Osteocyte (in vitro differentiated cells): ENCODE measurements at places on chromosomes 1 and 21. TPM values are rescaled to one million over a fixed set of nuclear protein-coding genes. Genes with fewer than 3 reads are reported as not detected.

GRCh38 chr1:151287767-151288500 is 5.8 kb downstream of the ZNF687 start:
- H3K27me3 ChIP-seq, result no peaks in the 10 kb centered on the region
- H3K36me3 ChIP-seq, result peaks cover 26% of the 10 kb centered on the region
- H3K4me1 ChIP-seq, result peaks cover 16% of the 10 kb centered on the region
- no peak overlapping the region for H3K27ac ChIP-seq
- no peak for DNase-seq

DNA sequence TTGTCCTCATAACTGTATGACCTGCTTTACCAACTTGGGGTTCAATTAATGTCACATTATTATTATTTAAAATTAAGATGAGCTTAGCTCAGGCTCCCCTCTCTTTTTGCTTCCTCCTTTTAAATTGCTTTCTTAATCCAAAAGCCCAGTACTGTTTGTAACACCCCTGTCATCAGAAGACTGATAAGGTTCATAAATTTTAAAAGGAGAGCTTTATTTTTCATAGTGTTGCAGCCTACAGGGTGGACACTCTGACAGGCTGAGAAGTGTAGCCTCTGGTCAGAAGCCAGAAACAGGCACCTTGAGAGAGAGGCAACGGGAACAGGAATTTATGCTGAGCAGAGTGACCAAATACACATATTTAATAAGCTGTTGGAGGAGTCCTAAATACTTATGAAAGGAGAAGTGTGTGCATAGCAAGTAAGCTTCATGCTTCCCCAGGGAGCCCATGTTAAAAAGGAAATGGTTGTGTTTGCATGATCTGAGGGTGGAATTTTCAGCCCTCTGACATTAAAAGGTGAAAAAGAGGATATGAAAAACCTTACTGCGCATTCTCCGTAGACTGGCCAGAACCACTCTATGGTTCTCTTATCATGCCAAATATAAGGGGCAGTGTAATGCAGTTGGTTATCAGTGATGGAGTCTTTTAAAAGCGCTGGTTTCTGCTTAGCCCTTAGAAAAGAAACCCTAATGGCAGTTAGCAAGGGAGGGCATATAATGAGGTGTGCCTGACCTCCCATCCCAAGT is 30.5 kb upstream of the FGGY start:
- no peak for DNase-seq
- H3K27me3 ChIP-seq, result no peaks in the 10 kb centered on the region
- no peaks in the 10 kb centered on the region for H3K36me3 ChIP-seq
- H3K4me1 ChIP-seq, result peaks cover 15% of the 10 kb centered on the region

GRCh38 chr1:97947695-97948094 is 26.9 kb upstream of the DPYD start:
- no peak overlapping the region for H3K27ac ChIP-seq
- peaks cover 12% of the 10 kb centered on the region for H3K4me1 ChIP-seq
- H3K36me3 ChIP-seq, result peaks cover 4% of the 10 kb centered on the region
- no peak overlapping the region for H3K4me3 ChIP-seq

DNA sequence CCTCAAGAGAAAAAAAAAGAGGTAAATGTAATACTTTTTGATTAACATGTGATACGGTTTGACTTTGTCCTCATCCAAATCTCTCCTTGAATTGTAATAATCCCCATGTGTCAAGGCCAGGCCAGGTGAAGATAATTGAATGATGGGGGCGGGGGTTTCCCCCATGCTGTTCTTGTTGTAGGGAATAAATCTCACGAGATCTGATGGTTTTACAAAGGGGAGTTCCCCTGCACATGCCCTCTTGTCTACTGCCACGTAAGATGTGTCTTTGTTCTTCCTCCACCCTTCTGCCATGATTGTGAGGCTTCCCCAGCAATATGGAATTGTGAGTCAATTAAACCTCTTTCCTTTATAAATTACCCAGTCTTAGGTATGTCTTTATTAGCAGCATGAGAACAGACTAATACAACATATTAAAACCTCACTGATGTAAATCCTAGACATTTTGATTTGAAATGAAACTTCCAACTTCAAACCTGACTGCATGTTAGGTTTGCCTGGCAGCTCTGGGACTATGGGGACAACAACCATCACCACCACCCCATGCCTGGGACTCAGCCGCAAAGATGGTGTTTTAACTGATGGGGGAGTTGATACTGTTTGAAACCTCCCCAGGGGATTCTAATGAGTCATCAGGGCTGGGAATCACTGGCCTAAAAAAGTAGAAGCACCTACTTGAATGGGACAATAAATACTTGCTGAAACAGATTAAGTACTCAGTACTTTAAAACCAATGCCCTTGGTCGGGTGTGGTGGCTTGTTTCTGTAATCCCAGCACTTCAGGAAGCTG is 32.8 kb upstream of the BACH1 start:
- H3K27me3 ChIP-seq, result no peaks in the 10 kb centered on the region
- no peak for DNase-seq
- no peak overlapping the region for H3K27ac ChIP-seq
- no peaks in the 10 kb centered on the region for H3K36me3 ChIP-seq
- no peak overlapping the region for H3K4me3 ChIP-seq

DNA sequence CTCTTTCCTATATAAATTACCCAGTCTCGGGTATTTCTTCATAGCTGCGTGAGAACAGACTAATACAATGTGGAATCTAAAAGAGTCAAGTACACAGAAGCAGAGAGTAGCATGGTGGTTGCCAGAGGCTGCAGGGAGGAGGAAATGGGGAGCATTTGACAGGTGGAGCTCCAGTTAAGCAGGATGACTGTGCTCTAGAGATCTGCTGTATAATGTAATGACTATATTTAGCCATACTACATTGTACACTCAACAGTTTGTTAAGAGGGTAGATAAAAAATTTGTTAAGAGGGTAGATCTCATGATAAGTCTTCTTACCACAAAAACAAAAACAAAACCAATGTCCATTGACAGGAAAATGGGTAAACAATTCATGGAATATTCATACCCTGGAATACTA is 82.1 kb downstream of the MT1HL1 start:
- H3K4me3 ChIP-seq, result no peak overlapping the region
- DNase-seq, result no peak
- peaks cover 1% of the 10 kb centered on the region for H3K36me3 ChIP-seq
- H3K27ac ChIP-seq, result no peak overlapping the region
- no peaks in the 10 kb centered on the region for H3K4me1 ChIP-seq
- H3K27me3 ChIP-seq, result no peaks in the 10 kb centered on the region

DNA sequence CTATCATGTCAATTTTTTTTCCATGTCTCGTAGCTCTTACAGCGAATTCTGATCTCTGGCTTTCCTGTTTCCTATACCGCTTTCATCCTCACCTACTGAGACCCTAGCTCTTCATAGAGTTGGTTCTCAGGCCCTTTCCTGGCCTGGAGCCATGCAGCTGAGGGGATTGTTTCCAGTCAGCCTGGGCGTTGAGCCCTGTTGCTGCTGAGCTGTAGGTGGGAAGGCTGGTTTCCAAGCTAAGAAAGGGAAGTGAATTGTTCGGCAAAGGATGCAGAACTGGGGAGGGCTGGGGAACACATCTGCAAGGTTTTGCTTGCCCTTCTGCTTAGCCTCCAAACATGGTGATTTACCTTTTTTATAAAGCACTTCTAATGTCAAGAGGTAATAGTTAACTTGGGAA is 41.5 kb downstream of the SPATA46 start:
- no peak overlapping the region for H3K27ac ChIP-seq
- peaks cover 16% of the 10 kb centered on the region for H3K27me3 ChIP-seq
- H3K36me3 ChIP-seq, result no peaks in the 10 kb centered on the region

Gene ZNF436
- total RNA-seq, result 17.4 and 18.4 TPM in 2 replicates

Gene KCNT2
- total RNA-seq, result 26.2 TPM in 2 replicates

Gene RAB7B
- 0.78 TPM in 2 replicates for total RNA-seq

Gene TPTE
- not detected in 2 replicates for total RNA-seq

Gene LPAR3
- not detected in 2 replicates for total RNA-seq

Gene IRF6
- total RNA-seq, result 0.13 TPM in 1 of 2 replicates, not detected in the other

Gene NCAM2
- 121 and 135 TPM in 2 replicates for total RNA-seq

Gene LMOD1
- total RNA-seq, result 15.1 and 15.9 TPM in 2 replicates

Gene MCOLN2
- not detected in 2 replicates for total RNA-seq
